ENCODE measurements at places on chromosomes 1 and 21.
A peak's percentile ranks its signal among the peaks of the same experiment; 100 is the strongest.

- peak; percentile 22 for DNase-seq
These were observed 2.3 kb upstream of the MSTO1 start for GRCh38 chr1:155607708-155608107.

DNA sequence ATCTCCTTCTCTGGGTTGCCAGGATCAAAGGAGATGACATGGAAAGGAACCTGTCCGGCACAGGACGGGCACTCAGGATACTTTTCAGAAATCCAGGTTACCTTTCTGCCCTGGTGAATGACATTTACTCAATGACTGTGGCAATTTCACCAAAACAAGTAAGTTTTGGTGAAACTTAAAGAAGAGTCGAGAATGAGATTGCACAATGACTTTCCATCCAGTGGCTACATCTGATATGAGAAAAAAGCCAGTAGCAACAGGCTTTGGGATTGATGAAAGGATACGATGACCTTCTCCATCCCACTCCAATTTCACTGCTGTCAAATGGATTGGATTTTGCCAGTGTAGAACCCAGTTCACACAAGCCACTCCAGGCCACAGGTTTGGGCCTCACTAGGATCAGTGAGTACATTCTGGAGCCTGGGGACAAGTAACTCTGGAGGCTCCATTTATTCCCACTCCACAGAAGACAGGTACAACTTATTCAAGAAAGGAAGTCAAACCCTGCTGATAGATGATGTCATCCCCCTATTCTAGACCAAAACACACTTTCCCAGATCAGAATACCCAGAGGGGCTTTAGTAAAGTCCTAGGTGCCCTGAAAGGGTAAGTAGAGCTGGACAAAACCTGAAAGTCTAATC lies 63.3 kb downstream of the PLPP3 start:
- no peak for DNase-seq

DNA sequence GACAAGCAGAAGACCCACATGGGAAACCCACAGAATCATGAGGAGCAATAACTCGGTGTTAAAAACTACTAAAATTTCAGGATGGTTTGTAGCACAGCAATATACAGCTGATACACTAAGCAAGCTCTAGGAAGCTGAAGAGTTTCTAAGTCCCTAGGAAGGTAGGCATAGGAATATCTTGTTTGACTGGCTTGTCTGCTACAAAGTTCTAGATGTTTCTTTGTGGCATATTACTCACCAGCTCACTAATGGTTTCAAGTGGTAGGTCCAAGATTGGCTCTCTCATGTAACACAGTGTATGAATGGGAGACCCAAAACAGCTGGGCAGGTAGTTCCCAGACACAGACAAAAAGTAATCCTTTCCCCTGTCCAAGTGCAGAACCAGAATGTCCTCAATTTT lies 13.3 kb upstream of the MTF1 start:
- no peak for DNase-seq

DNA sequence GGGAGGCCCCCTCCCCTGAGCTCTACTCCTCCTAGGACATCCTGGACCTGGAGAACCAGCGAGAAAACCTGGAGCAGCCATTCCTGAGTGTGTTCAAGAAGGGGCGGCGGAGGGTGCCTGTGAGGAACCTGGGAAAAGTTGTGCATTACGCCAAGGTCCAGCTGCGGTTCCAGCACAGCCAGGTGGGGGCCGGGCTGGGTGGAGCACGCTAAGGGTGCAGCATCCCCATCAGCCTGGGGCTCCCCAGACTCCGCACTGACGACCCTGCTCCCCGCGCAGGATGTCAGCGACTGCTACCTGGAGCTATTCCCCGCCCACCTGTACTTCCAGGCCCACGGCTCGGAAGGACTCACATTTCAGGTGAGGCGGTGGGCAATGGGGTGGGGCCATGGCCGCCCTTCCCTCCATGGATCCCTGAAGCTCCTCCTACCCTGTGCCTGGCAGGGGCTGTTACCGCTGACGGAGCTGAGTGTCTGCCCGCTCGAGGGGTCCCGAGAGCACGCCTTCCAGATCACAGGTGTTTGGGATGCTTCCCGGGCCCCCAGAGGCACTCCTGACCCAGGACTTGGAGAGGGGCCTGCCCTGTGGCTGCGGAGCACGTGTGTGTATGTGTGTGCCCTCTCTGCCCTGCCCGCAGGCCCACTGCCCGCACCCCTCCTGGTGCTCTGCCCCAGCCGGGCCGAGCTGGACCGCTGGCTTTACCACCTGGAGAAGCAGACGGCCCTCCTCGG lies 4.1 kb downstream of the PLEKHN1 start:
- no peak for DNase-seq

DNA sequence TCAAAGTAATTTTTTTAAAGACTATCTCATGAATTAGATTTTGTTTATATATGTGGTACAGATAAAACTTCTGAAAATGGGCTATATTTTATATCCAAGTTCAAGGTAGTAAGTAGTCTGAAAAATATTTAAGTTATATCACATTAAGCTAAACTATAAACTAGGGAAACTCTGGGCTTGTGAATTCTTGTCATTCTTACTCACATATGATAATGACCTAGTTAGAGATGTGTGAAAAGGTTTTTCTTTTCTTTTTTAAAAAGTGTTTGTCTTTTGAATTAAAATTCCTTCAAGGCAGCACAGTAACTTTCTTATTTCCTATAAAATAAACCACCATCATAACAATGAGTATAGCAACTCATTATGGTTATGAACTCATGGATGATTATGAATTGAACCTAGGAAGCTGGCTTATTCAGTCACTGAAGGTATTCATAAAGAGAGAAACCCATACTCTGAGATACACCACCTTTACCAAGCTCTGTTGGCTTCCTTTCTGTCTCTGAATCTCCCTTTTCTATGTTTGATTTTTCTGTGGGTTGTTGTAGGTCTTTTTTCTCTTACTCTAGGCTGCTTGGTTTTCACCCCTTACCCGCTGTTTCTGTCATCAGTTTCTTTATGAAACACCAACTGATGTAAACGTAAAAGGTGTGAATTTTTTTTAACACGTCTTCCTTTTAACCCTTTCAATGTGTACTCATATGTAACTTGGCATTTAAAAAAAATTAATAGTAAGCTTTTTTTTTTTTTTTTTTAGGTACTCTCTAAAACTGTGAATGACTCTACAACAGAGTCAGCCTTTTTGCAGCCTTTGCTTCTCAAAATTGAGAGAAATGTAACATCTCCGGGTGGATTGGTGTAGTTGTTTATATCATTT lies 25.2 kb downstream of the IL12RB2 start:
- no peak for DNase-seq

GRCh38 chr1:64110924-64111777 lies 92.3 kb upstream of the UBE2U start:
- peak; percentile 7 for DNase-seq

DNA sequence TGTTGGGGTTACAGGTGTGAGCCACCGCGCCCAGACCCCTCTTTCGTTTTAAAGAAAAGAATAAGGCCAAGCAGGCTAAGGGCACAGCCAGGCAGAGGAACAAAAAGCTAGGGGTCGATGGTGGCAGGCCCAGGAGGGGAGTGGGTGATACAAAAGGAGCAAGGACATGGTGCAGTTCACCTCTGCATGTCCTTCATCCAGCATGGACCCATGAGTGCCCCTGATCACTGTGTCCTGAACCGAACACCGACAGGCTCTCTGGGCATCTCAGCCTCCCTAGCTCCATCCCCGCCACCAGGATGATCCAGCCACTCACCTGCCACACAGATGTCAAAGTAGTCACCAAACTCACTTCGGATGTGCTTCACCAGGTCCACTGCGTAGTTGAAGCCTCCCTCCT lies 5.9 kb downstream of the MTHFR start:
- no peak for DNase-seq

DNA sequence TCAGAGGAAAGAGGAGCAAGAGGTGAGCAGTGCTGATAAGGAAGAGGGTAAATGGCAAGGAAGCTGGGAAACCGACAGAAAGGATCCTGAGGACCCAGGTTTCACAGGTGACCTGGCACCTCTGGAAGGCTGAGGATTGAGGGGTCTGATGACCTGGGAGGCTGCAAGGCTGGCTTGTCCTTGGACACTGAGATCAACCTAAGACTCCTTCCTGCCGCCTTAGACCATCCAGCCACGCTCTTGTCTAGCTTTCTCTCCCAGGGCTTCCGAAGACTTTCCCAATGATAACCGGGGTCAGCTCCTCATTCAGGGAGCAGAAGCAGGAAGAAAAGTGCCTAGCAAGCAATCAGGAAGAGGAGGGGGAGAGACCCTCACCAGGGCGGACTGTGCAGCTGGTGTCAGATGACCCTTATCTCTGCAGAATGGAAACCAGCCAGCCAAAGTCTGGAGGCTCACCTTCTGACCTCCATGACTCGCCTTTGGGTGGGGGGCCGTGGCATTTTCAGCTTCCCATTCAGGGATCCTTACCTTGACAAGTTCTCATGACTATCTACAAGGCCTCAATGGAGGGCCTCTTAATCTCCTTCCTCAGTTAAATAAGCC lies 77.7 kb downstream of the CAPZB start:
- DNase-seq: no peak

- no peak for DNase-seq
These were observed 87.6 kb downstream of the LEPR start for GRCh38 chr1:65508051-65508450.

DNA sequence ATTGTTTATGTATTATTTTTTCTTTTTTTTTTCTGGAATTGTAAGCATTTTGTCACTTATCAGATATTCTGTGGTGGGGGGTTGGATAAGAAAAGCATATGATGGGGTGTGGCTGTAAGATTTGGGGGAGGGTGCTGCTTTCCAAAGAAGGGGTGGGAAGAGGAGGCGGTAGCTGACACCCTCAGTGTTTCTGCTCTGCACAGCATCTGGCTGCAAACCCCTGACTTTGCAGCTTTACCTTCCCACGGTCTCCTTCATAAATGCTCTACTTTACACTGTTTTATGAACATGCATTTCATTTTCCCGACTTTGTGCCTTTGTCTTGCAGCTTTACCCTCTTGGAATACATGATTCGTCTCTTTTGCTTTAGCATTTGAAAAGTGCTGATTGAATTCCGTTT lies 7.6 kb downstream of the FMN2 start:
- no peak for DNase-seq

DNA sequence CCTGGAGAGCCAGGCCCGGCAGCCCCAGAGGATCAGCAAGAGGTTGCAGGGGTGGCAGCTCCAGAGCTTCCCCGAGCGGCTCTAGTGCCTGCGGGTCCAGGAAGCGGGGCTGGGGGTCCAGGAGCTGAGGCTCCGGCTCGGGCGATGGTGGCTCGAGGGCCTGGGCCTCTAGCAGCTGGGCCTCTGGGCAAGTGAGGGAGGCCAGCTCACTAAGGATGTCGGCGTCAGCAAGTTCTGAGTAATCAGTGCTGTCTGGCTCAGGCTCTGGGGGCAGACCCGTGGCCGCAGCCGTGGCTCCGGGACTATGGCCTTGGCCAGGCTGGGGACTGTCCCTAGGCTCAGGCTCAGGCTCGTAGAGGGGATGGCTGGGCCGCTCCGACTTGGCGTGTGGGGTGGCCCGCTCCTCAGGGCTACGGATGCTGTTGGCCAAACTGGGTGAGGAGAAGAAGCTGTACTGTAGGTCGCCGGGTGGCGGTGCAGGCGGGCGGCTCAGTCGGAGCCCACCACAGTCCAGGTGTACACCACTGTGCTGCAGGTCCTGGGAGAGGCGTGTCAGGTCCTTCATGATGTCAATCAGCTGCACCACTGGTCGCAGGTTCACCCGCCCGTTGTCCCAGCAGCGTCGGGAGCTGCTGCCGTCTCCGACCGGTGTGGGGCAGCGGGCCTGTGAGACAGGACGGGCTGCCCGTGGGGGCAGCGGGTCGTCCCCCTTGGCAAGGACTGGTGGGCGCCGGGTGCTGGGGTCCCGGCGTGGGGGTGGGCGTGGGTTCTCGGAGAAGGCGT lies 52.6 kb downstream of the AHDC1 start:
- DNase-seq: no peak

DNA sequence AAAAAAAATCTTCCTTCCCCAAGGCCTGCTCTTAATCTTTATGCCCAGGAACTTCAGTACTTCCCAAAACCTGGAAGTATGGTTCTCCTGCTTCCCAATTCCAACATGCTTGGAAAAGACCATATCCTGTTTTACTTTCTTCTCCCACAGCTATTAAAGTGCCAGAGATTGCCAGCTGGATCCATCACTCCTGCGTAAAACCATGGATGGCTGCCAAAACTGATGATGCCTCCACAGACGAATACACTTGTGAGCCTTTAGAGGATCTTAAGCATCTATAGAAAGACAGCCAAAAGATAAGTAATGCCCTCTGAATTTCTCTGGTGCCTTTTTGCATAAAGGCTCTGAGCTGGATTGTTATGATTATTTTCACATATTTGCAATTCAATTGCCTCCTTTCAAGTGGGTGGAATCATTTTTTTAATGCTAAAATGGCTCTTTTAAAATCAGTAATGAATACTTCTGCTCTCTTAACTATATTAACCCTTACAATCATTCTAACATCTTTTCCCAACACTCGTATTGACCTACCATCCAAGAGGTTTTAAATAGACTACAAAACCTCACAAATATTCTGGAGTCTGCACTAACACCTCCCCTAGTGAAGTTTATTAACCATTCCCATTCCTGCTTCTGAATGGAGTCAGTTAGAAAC lies 1807.8 kb downstream of the BRINP3 start:
- no peak for DNase-seq
